Aorta (tissue), 5 donors: ENCODE measurements at places on chromosomes 5 and 9. TPM values are rescaled to one million over a fixed set of nuclear protein-coding genes. Genes with fewer than 3 reads are reported as not detected.
A peak's percentile ranks its signal among the peaks of the same experiment; 100 is the strongest.

LHX6 gene
- 13.8 TPM for total RNA-seq

CLIC3 gene
- 7.0 TPM for total RNA-seq

ORM1 gene
- total RNA-seq: 0.45 TPM

DIPK1B gene
- 7.3 TPM for total RNA-seq

CNTNAP3 gene
- total RNA-seq: 9.3 TPM

GNA14 gene
- total RNA-seq: 13.6 TPM

PPP3R2 gene
- total RNA-seq: not detected

RASEF gene
- total RNA-seq: 0.06 TPM

PHF19 gene
- total RNA-seq: 40.1 TPM

- no peaks in the 10 kb centered on the region for H3K4me1 ChIP-seq
- H3K27me3 ChIP-seq: no peaks in the 10 kb centered on the region
- no peak overlapping the region for H3K4me3 ChIP-seq
- DNase-seq: no peak
- H3K36me3 ChIP-seq: no peaks in the 10 kb centered on the region
Observed at GRCh38 chr9:119873877-119874276, 504.6 kb upstream of the BRINP1 start.

DNA sequence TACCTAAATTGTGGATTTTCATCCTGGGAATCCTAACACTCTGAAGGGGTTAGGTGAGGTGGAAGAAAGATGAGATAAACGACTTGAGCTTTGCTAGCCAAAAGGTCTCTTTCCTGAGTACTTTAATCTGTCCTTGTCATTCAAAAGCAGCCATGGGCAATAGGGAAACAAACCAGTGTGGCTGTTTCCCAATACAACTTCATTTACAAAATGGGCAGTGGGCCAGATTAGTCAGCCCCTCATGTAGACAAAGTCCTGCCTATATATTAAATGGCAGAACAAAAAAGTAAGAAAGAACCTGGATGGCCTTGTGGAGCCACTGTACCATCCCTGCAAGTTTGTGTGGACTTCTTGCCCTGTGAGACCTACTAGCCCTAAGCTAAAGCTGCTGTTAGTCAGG, 51.0 kb upstream of the NFIL3 start:
- no peak overlapping the region for H3K4me3 ChIP-seq
- no peak for DNase-seq
- no peaks in the 10 kb centered on the region for H3K36me3 ChIP-seq

GRCh38 chr5:109328626-109329025, 81.1 kb downstream of the PJA2 start:
- H3K27ac ChIP-seq: peak overlapping the region; percentile 28
- H3K27me3 ChIP-seq: no peaks in the 10 kb centered on the region
- no peak for DNase-seq
- peaks cover 12% of the 10 kb centered on the region for H3K4me1 ChIP-seq

DNA sequence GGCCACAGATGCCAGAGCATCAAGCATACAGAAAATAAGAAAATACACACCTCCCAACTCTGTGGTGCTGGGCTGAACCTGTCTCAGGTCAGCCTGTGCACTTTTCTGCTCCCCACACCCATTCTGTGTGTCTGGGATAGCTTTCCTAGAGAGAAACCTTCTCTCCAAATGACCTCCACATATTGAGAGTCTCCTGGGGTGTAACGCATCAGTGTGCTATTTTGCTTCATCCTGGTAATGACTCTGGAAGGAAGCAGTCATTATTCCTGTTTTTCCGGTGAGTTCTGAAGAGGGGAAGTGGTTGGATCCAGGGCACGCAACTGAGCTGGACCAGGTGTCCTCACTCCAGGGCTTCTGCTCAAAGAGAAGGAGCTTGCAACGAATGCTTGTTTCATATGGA, 73.2 kb upstream of the SH3PXD2B start:
- H3K4me1 ChIP-seq: no peaks in the 10 kb centered on the region
- H3K27ac ChIP-seq: no peak overlapping the region
- H3K36me3 ChIP-seq: no peaks in the 10 kb centered on the region
- H3K4me3 ChIP-seq: no peak overlapping the region
- H3K27me3 ChIP-seq: no peaks in the 10 kb centered on the region
- DNase-seq: no peak

GRCh38 chr9:76984486-76984885, 35.0 kb upstream of the FOXB2 start:
- no peaks in the 10 kb centered on the region for H3K27me3 ChIP-seq
- DNase-seq: peak; percentile 83
- no peaks in the 10 kb centered on the region for H3K4me1 ChIP-seq
- no peak overlapping the region for H3K4me3 ChIP-seq

DNA sequence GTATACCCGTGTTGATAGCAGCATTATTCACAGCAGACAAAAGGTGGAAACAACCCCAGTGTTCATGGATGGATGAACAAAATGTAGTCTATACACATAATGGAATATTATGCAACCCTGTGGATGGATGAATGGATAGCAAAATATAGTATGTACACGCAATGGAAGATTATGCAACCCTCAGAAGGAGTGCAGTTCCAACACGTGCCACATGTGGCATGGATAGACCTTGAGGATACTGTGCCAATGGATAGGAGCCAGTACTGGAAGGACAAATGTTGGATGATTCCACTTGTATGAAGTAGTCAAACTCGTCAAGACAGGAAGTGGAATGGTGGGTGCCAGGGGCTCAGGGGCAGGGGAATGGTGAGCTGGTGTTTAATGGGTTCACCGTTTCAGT, 44.9 kb downstream of the PLEKHG4B start:
- DNase-seq: no peak
- H3K27me3 ChIP-seq: no peaks in the 10 kb centered on the region
- no peak overlapping the region for H3K4me3 ChIP-seq
- H3K4me1 ChIP-seq: no peaks in the 10 kb centered on the region
- no peaks in the 10 kb centered on the region for H3K36me3 ChIP-seq

GRCh38 chr9:129487658-129488483, 133.0 kb downstream of the C9orf50 start:
- H3K27ac ChIP-seq: peak overlapping the region; percentile 99
- DNase-seq: peak; percentile 82
- H3K27me3 ChIP-seq: no peaks in the 10 kb centered on the region
- H3K4me3 ChIP-seq: no peak overlapping the region
- no peaks in the 10 kb centered on the region for H3K36me3 ChIP-seq

- DNase-seq: no peak
- H3K27me3 ChIP-seq: no peaks in the 10 kb centered on the region
- H3K36me3 ChIP-seq: no peaks in the 10 kb centered on the region
- H3K4me1 ChIP-seq: peaks cover 3% of the 10 kb centered on the region
- no peak overlapping the region for H3K4me3 ChIP-seq
Observed at GRCh38 chr5:102801371-102801770, 46.3 kb downstream of the PAM start.

DNA sequence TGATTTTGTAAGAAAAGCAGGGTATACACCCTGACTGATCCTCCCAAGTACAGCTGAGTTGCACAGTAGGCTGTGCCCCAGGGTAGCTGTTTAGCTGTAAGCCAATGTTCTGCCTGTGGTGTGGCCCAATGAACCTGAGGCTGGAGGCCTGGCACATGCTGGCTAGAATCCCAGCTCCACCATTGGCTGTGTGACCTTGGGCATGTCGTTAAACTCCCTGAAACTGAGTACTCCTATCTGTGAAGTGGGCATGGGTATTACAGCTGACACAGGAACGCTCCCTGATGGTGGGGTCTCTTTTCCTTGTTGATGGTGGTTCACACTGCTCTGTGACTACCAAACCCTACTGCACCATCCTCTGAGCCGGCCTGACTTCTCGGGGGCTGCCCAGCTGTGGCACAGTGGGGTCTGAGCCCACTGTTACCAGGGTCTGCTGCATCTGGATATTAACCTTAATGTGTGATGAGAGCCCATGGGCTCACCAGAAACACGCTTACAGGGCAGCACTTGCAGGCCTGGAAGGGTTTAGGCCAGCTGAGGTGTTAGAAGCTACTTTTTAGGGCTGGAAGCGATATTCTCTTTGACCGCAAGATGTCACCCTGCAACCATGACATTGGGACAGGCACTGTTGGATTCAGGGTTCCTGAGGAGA, 7.0 kb upstream of the GADD45G start:
- no peak overlapping the region for H3K4me3 ChIP-seq
- H3K36me3 ChIP-seq: no peaks in the 10 kb centered on the region
- H3K27ac ChIP-seq: no peak overlapping the region

- DNase-seq: no peak
- no peak overlapping the region for H3K4me3 ChIP-seq
- no peaks in the 10 kb centered on the region for H3K36me3 ChIP-seq
Observed at GRCh38 chr5:136427426-136427825, 62.1 kb upstream of the TRPC7 start.

- H3K27me3 ChIP-seq: no peaks in the 10 kb centered on the region
- no peaks in the 10 kb centered on the region for H3K4me1 ChIP-seq
- no peaks in the 10 kb centered on the region for H3K36me3 ChIP-seq
- H3K4me3 ChIP-seq: no peak overlapping the region
Observed at GRCh38 chr5:112116371-112116770, 302.7 kb downstream of the EPB41L4A start.

DNA sequence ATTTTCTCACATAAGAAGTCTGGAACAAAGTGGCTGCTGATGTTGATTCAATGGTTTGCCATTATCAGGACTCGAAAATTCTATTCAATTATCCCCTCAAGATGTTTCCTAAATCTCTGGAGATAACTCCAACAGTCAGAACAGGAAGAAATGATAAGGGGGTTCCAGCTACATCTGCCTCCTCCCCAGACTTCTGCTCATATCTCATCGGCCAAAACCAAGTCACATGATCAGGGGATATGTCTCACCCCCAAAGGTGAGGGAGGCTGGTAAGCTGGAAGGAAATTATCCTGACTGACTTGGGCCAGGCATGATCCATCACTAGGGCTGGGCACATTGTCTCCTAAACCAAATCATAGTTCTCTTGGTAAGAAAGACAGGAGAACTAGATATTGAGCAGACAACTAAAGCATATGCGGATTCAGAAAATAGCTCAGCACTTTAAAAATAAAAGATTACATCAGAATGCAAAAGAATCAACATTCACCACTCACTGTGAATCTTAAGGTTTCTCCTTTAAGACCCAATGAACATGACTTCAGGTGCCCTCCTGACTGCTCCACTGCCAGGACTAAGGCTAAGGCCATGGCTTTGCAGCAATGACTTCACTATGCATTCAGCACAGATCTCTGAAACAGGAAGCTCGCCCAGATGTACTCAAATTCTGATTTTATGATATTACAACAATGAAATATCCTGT, 306.3 kb downstream of the ENC1 start:
- H3K4me3 ChIP-seq: no peak overlapping the region
- no peak overlapping the region for H3K27ac ChIP-seq
- no peaks in the 10 kb centered on the region for H3K4me1 ChIP-seq
- H3K36me3 ChIP-seq: no peaks in the 10 kb centered on the region
- DNase-seq: no peak

DNA sequence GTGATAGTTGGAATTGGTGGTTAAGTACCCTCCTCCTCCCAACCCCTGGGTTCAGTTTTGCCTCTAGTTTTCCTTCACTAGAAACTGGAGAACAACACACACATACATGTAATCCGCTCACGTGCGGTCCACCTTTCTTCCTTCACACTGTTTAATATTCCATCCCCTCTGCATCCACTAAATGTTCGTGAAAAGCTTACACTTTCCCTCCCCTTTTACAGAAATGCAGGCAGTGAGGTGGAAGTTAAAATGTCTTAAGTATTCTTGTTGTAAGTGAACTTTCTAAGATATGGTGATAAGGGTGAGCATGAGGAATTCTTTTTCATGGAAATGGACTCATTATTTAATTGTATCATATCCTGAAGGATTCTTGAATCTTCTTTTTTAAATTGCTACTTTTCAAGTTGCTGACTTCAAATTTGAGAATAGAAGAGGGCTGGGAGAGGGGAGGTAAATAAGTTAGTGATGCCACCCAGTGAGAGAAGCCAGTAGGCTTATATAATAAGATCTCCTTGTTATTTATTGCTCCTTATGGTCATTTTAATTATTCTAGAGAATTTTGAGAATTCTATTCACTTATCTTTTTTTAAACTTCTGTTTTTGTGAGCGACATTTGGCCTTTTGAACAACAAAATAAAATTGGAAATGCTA, 90.2 kb downstream of the TLE4 start:
- no peak for DNase-seq
- H3K27ac ChIP-seq: no peak overlapping the region
- H3K27me3 ChIP-seq: no peaks in the 10 kb centered on the region
- H3K4me1 ChIP-seq: no peaks in the 10 kb centered on the region
- no peaks in the 10 kb centered on the region for H3K36me3 ChIP-seq

DNA sequence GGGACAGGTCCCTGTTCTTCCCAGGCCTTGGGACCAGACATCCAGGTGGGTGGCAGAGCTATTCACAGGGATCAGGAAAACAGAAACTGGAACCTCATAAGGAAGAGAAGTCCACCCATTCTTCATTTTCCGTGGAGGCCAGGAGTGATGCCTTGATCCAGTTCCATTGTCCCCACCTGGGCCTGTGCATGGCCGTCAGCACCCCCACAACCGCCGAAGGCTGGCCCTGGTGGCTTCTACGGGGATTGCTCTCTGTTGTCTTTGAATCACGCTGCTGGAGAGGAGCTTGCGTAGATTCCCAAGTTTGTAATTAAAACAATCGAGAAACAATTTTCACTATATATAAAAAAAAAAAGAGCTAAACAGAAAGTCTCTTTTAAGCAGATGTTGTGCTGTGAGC, 134.4 kb downstream of the MVB12B start:
- H3K27ac ChIP-seq: no peak overlapping the region
- no peak overlapping the region for H3K4me3 ChIP-seq
- no peaks in the 10 kb centered on the region for H3K36me3 ChIP-seq
- no peak for DNase-seq
- H3K27me3 ChIP-seq: no peaks in the 10 kb centered on the region

- peak; percentile 79 for DNase-seq
- H3K27ac ChIP-seq: peak overlapping the region; percentile 28
- H3K4me1 ChIP-seq: peaks cover 2% of the 10 kb centered on the region
- H3K4me3 ChIP-seq: no peak overlapping the region
Observed at GRCh38 chr9:93094658-93095204, 1.3 kb upstream of the CARD19 start.

GRCh38 chr5:132669966-132670882, 3.6 kb upstream of the IL4 start:
- no peak overlapping the region for H3K27ac ChIP-seq
- no peaks in the 10 kb centered on the region for H3K4me1 ChIP-seq
- H3K4me3 ChIP-seq: no peak overlapping the region
- H3K36me3 ChIP-seq: no peaks in the 10 kb centered on the region

- no peak overlapping the region for H3K4me3 ChIP-seq
- no peaks in the 10 kb centered on the region for H3K27me3 ChIP-seq
- H3K36me3 ChIP-seq: no peaks in the 10 kb centered on the region
- no peak for DNase-seq
- peak overlapping the region; percentile 34 for H3K27ac ChIP-seq
Observed at GRCh38 chr5:82560561-82560960, 282.4 kb upstream of the RPS23 start.

DNA sequence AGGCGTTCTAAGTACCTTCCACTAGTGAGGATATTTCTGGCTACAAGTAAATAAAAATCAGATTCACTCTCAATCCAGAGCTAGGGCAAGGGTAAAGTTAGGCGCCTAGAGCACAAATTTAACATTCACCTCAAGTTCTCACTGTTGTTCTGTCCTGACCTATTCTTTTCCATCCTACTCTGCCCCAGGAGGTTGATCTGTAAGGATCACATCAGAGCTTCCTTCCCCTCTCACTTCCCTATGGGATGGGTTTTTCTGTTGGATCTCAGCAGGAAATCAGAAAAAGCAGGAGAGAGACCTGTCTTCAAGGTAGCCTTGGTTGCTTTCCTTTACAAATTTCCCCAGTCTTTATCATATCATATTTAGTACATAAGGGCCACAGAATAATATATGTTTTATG, 316.7 kb downstream of the GABRG2 start:
- no peak for DNase-seq
- no peak overlapping the region for H3K27ac ChIP-seq
- no peak overlapping the region for H3K4me3 ChIP-seq
- H3K27me3 ChIP-seq: no peaks in the 10 kb centered on the region
- no peaks in the 10 kb centered on the region for H3K4me1 ChIP-seq
- no peaks in the 10 kb centered on the region for H3K36me3 ChIP-seq

GRCh38 chr9:16202914-16203728, 650.3 kb downstream of the CCDC171 start:
- H3K36me3 ChIP-seq: no peaks in the 10 kb centered on the region
- no peak overlapping the region for H3K4me3 ChIP-seq
- no peaks in the 10 kb centered on the region for H3K27me3 ChIP-seq
- DNase-seq: no peak
